ENCODE measurements at places on chromosomes 6 and 20.

DNA sequence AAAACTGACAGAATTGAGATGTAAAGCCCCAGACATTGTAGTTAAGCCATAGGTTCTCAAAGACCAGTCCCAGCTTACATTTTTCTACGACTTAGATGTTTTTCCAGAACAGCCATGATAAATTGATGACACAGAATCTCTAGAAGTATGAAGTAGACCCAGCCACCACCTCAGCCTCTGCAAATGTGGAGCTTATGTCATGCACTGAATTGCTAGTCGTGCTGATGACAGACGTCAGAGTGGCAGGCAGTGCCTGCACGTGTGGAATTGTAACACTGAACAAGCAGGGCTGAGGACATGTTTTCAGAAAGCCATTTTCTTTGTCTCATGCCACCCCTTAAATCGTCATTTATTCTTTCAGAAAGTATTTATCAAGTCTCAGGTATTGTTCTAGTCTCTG lies 72.4 kb upstream of the TMEM181 start:
- no peak for DNase-seq

DNA sequence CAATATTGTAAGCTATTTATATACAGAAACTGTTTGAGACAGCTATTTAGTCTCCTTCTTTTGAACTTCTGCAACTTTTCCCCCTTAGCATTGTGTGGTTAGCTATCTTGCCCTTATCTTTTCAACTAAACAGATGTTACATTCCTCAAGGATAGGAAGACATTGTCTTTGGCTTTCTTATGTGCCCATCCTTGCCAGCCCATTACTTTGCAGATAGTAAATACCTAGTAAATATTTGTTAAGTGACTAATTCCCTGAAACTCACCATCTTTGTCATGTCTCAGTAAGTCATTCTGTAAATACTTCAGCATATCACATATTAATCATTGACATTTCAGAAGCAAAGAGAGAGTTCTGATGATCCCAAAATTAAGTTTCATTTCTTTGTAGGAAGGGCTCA lies 69.1 kb upstream of the FLRT3 start:
- DNase-seq = no peak

DNA sequence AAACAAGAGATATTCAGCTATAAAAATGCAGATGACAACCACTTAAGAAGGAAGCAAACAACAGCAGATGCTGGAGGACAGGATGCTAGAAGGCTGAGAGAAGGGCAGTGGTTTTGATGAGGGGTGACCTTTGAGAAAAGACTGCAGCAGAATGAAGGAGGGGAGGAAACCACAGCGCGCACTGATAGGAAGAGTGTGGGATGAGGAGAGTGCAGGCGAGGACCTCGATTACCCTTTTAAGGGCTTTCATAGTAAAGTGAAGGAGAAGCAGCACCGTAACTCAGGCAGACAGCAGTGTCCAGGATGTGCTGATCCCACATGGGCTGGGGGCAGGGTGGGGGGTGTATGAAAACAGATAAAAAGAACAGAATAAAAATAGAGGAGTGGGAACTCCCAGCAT lies 19.2 kb downstream of the ZBTB2 start:
- no peak for DNase-seq

GRCh38 chr6:113907102-113907815 lies 50.1 kb downstream of the MARCKS start:
- DNase-seq = no peak

DNA sequence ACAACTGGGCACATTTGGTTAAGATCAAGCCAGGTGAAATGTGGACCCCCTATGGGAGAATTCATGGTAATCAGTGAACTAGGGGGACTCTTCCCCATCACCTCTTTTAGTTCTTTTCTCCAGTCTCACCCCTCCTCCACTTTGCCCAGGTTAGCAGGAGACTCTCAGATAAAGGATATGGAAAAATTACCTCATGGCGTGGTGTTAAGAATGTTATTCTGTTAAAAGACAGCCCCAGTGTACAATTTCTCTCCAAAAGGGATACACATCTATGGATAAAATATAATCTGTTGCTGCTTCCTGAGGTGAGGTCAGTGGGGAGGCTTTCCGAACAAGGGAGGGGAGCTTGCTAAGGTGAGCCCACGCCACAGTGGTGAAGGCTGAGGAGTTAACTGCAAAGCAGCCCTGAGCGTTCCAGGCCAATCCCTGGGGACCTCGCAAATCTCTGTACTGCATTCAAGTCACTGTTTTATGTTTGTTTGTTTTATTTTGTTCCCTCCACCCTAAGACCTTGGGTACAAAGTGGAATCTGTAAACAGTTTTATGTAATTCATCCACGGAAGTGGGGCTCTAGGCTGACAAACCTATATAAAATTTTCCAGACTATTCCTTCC lies 52.0 kb downstream of the ADGRF1 start:
- DNase-seq = no peak

DNA sequence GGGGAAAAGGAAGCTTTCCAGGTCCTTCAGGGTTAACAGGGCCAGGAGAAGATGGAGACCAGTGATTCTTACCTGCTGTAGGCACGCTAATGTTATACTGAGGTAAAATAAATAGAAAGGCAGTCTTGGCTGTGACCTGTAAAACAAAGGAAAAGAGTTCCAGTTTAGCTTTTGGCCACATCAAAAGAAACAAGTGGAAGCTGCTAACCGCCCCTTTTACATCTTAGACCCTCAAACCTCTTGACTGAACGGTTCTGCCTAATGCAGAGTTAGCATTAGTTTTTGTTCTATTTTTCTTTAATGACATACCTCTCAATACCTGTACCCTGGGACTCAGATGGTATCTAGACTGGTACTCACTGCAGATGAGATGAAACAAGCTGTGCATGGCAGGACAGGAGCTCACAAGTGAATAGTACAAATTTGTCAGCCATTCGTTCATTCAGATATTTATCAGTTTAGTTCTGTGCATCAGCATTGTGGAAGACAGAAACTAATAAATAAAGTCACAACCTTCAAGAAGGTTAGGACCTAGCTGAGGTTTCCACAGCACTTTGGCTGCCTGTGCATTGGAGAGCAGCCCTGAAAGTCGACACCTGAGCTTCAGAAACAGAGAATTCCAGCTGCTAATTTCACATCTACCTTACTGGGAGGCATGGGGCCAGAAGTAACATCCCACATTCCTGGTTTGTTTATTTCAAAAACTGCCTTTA lies 41.0 kb downstream of the TRAM2 start:
- no peak for DNase-seq

DNA sequence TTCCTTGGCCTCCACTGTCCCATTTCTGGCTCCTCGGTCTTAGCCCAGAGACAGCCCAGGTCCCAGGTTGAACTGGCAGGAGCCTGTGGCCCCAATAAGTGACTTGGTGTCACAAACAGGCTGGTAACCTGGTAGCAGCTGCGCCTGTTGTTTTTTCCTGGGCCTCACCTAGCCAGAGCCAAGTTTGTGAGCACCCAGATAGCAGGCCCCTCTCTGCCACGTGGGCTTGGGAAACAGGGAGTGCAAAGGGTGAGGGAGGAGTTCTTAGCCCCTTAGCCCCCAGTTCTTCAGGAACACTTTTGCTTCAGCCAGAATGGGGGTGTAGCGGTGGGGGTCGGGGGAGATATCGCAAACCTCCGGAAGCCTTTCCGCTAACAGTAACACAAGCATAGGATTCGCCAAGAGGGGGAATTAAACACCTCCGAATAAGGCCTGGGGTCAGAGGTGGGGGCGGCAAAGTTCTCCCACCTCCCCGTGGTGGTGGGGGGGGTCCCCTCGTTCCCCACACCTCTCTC lies 760 bp downstream of the C6orf132 start:
- no peak for DNase-seq

- no peak for DNase-seq
Observed at GRCh38 chr6:111423055-111423633, 59.9 kb downstream of the REV3L start.

DNA sequence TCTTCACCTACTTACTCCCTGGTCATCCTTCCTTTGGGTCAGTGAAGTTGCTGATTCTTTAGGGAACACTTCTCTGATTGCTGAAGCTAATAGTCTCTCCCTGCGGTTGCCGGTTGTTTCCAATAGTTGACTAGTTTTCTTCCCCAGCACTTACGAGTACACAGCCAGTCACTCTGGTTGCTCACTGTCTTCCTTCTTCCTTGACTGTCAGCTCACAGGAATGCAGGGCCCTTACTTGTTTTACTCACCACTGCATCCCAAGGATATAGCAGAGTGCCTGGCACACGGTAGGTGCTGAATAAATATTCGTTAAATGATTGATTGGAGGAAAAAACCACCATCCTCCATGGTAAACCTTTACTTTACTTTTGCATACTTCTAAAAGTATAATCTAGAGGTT lies 345.0 kb downstream of the QKI start:
- DNase-seq = no peak

DNA sequence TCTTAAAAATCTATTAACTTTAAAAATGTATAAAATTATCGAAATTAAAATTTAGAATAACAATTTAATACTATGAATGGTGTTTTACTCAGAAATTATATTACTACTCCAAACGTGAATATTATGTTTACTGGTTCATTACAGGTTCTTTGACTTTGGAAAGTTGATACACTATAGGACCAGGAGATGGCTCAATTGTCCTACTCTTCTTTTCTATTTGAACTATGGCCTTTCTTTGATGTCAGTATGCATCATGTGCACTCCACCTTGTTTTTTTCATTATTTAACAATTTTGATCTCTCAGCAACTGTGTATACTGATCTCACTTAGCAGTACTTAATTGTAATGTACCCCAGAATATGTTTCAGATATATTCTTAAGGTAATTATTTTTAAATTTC lies 391.5 kb upstream of the MANEA start:
- DNase-seq = no peak

- no peak for DNase-seq
Observed at GRCh38 chr6:32977272-32977952, 9.0 kb downstream of the BRD2 start.

DNA sequence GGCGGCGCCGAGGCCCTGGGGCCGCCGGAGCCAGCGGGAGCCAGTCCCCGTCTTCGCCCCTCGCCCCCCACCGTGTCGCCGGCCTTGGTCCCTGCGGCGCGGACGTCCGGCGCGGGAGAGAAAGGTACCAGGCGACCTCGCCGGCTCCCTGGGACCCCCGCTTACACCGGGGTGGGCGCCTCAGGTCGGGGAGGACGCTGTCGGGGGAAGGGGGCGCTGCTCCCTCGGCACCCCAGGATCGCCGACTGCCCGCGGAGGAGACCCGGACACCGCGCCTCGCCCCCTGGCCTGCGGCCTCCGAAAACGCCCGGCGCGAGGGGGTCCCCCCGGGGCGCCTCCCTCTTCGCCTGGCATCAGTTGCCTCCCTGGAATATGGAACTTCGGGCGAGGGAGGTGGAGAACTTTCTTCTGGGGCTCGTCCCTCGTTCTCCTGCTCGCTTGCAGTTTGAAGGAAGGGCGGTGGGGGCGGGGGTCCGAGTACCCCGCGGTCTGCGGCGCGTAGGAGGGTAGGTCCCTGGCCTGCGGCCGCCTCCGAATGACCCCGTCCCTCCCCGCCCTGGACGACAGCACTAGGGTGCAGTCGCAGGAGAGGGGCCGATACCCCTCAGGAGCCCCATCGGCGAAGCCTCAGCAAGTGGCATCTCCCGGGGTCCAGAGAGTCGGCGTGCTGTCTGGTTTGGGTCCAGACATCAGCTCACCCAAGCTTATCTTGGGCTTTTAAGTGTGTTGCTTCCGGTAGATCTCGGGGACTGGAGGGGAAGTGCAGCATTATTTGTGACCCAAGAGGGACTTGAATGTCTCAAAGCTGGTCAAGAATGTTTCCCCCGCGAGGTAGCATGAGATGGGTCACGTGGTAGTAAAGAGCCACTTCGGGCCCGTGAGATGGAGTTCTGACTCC lies 549 bp downstream of the ANKRD6 start:
- DNase-seq = no peak

- DNase-seq = no peak
Observed at GRCh38 chr6:156992020-156992804, 215.0 kb downstream of the ARID1B start.

DNA sequence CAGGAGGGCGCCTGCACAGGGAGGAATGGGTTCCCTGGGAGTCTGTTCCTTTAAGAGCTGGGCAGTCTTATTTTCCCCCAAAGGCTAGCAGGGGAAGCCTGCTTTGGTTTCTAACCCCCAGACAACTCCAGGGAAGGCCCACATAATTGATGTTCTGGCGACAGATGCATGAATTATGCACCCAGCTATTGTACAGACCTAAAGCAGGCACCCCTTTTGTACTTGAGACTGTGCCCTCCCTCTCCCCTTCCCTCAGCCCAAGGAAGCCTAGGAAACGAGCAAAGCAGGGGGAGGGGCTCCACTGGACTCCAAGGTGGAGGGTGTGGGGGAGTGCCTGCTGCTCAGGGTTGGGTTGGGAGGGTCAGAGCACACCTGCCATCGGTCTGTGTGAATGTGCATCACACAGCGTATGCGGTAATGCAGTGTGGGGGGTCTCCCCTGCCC lies 102.1 kb downstream of the KCNB1 start:
- no peak for DNase-seq

GRCh38 chr20:364905-365794 lies 15.4 kb upstream of the TRIB3 start:
- no peak for DNase-seq

DNA sequence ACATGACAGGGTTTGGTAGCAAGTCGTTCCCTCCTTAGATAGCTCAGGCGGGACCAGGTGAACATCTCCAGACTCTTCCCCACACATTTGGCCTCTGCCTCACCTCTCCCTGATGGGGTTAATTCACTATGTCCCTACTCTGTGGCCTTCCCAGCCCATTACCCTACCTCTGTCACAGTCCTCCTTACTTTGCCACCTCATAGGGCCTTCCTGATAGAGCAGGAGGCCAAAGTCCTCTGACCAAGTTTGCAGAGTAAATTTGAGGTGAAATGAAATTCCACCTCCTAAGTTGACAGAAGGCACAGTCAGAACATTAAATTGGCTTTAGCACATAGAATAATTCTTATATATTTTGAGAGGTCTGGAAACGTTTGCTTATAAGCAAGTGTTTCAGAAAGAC lies 53.1 kb upstream of the ARMC2 start:
- no peak for DNase-seq

DNA sequence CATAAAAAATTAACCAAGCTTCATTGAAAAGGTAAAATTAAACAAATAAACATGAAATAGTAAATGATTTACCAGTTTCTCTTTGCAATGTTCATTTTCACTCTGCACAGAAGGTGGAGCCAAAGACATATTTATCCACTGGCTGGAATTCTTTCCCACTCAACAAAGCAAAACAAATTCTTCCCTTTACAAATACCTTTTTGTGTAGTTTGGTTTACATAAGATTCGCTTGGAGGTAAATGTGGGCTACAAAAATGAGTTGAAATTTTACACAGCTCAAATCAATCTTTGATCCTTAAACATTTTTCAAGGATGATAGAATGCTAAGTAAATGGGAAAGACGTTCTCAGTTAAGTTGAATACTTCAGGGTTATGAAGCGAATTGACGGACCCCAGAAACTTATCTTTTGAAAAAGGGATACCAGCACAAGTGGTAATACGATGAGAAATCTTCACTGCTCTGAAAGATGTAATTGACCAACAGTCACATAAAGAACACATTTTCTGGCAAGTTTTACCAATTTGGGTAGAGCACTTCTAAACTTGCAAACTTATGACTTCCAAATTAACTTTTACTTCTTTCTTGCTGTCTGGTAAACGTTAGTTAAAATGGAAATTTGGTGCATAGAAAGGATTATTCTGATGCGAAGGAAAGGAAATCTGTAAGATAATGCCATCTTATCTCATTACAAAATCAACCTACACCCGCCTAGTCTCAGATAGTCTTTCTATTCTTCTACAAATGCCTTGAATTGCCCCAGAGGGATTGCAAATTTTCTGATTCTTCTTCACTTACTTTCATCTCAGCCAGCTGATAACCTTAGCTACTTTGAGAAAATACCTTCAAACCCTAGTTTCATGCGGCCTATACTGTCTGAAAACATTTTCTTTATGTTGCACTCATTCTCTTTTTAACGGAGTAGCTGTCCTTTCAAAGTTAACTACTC lies 4.7 kb upstream of the GJA1 start:
- no peak for DNase-seq

GRCh38 chr6:157246048-157246630 lies 77.2 kb downstream of the TMEM242 start:
- DNase-seq = no peak

All from renal cortex interstitium (tissue), 15 donors.